Cortex of kidney (tissue), 1 donor: ENCODE measurements at places on chromosomes 1 and 21.

- no peak for DNase-seq
These were observed 924 bp downstream of the TMEM240 start for GRCh38 chr1:1539310-1540089.

- DNase-seq = no peak
These were observed 57.9 kb downstream of the TTC3 start for GRCh38 chr21:37130971-37131370.

DNA sequence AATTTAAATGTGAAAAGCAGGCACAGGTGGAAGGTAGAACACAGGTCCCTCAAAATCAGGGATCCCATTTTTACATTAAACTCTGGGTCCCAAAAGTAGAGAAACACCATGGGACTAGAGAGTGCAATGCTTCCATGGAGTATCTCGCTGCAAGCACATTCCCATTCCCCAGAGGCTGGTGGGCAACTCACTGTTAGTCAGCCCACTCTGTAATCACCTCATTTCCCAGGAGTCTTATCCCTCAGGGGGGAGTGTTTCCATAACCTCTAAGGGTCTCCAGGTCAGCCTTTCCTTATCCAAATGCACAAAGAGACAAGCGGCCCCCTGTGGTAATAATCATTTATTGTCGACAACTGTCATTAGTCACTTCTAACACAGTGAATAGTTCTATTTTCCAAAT is 490.1 kb upstream of the LRRC7 start:
- DNase-seq = no peak

DNA sequence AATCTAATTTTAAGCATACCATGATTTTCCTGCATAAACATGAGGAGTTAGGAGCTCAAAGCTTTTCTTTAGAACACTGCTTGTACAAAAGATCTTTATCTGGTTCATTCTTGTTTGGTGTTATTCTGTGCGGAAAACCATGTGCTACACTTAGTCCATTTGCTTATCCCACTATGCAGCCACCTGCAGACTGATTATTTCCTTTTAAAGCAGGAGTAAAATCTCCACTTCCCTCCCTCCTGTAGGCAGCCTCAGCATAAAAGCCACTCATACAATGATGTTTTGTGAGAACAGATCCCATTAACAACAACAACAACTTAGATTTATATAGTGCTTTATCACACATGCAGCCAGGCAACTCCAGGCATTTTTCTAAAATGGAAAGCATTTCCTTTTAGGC is 355.3 kb upstream of the NEGR1 start:
- no peak for DNase-seq

- no peak for DNase-seq
These were observed 649.7 kb upstream of the NEGR1 start for GRCh38 chr1:72932025-72932424.

- no peak for DNase-seq
These were observed 57.8 kb downstream of the ESRRG start for GRCh38 chr1:216665406-216665805.

GRCh38 chr1:97636941-97637340 is 283.9 kb downstream of the DPYD start:
- DNase-seq = no peak

GRCh38 chr21:42071146-42071737 is at the start of gene UMODL1:
Gene UMODL1 (plus strand): TSS chr21:42071317. CDS start chr21:42071317, 0 bp downstream.
- no peak for DNase-seq

DNA sequence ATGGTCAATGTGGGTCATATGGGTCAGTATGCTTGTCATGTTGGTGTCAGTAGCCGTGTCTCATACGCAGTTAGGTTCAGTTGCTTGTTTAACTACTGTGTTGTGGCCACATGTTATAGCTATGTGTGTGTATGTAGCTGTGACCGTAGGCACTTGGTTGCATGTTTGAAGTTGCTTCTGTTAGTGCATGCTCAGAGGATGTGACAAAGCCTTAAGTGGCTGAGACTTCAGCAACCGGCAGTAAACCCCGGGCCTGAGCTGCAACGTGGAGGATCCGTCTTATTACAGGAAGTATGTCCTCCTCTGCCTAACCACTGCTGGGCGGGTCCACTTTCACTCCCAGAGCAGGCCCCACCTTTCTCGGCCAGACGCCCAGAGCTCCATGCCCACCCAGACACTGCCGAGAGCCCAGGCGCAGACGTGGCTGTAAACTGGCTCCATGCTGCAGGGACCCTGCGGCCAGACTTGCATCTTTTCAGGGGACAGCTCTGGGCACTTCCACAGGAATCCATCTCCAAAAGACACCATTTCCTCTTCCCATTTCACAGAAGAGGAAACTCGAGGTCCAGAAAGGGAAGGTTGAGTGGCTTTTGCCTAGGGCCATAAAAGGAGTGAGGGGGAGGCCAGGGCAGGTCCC is 2.2 kb downstream of the TCEA3 start:
- DNase-seq = no peak

DNA sequence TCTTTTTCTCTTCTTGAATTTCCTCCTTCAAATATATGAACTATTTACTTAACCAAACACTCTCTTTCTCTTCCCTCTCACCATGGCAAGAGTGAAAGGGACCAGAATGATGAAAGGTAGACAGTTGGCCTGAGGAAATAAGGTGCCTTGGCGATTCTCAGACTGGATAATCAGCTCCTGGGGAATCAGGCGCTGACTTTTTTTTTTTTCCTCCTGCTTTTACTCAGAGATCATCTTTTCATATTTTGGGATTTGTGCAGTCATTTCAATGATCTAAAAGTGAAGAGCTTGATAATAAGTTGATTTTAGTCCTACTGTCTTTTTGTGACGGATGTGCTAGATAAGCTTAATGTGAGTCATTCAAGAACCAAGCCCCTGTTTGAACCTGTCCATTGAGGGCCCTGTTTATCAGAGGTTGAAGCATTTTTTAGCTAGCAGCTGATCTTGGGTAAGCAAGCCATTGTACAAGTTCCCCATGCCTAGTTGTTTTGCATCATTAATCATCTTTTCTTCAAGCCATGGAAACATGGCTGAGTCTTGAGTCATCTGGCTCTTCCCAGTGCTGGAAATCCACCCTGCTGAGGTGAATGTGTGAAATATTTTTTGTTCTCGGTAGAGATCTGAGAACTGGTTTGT is 40.8 kb downstream of the ITSN1 start:
- no peak for DNase-seq

DNA sequence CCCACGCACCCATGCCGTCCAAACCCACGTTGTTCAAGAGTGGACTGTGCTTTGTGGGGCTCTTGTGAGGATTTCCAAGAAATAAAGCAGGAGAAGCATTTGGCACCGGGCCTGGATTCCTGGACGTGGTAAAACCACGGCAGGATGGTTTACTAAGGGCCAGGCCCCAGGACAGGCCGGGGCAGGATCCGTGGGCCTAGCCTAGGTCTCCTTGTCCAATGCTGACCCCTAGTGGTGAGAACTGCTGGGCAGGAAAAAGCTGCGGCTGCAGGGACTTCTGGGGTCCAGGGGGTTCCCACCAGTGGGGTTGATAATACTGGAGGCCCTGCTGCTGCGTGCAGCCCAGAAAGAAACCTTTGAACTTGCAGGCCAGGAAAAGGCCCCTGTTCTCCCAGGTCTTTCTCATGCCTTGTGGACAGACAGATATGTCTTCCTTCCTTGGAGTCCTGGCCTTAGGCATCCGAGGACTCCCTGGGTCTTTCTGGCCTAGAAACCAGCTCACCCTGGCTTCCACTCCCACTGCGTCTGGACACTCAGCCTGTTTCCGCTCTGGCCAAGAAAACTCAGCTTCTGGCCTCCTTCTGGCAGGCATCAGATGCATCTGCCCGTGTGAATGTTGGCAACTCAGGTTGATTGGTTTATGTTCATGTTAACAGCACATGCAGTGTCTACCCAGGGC is 106.9 kb upstream of the TMEM51 start:
- DNase-seq = no peak

DNA sequence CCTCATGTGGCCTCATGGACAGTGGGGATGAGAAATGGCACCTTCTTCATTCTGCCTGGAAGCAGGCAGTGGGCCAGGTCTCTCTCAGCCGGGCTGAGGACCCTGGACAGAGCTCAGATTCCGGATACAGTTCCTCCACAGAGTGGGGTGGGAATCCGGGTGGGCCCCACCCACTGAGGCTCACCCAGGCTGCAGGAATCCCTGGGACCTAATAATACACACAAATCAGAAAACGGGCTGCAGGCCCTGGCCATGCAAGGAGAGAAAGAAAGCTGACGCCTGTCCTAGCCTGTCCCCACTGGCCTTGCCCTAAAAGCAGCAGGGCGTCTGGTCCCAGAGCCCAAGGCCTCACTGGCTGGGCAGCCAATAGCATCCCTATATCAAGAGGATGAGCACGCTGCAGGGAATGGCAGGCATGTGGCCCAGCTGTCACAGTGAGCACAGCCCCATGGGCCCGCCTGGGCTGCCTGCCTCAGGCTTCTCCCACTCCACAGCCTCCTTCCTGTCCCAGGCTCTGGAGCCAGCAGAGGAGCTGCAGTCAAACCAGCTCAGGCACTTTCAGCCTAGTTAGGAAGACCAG is 25.3 kb downstream of the ACTA1 start:
- no peak for DNase-seq

DNA sequence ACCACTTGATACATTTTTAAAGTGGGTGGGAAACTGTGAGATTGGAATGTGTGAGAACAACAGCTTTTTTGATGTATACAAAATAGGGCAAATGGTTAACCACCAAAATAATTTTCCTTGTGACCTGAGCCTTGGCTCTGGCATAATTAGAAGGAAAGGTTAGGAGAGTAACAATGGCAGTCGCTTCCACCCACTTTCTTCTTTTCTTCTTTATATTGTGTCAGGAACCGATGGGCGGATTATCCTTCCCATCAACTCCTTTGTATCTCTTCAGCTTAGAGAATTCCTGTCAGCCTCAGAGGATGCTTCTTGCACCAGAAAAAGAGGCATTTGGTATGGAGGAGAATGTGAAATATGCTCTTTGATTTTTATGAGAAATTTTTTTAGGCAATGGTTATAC is 90.6 kb downstream of the SDCCAG8 start:
- DNase-seq = no peak

- no peak for DNase-seq
These were observed 63.3 kb upstream of the ZC3H11B start for GRCh38 chr1:219676012-219676765.

DNA sequence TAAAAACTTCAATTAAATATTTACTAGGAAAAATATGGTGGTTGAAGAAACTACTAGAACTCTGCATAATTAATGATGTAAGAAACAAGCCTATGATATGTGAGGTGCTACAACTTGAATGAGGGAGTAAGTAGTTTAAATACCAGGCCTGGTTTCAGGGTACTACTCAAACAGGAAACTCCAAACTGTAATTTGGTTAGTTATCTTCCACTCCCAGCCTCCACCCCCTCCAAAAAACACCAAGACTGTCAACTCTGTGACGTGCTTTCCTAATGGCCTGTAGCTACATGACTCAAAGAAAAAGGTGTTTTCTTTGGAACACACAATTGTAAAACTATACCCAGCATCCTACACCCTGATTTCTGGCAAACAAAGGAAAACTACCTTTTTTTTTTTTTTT is 55.9 kb upstream of the RCC1 start:
- DNase-seq = no peak

DNA sequence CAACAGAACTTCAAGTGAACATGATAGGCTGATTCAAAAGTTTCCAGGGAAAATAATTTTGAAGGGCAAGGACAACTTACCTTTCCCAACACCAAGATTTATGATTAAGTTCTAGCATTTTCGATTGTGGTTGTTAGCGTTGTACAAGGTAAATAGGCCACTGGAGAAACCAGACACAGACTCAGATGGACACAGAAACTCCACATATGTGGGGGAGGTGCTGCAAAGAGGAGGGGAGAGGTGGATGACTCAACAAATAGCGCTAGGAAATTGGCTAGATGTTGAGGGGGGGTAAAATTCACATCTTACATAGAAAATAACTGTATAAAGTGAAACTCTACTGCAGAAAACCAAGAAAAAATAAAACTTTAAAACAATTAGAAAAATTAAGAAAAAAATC is 564.4 kb downstream of the MATN1 start:
- DNase-seq = no peak

DNA sequence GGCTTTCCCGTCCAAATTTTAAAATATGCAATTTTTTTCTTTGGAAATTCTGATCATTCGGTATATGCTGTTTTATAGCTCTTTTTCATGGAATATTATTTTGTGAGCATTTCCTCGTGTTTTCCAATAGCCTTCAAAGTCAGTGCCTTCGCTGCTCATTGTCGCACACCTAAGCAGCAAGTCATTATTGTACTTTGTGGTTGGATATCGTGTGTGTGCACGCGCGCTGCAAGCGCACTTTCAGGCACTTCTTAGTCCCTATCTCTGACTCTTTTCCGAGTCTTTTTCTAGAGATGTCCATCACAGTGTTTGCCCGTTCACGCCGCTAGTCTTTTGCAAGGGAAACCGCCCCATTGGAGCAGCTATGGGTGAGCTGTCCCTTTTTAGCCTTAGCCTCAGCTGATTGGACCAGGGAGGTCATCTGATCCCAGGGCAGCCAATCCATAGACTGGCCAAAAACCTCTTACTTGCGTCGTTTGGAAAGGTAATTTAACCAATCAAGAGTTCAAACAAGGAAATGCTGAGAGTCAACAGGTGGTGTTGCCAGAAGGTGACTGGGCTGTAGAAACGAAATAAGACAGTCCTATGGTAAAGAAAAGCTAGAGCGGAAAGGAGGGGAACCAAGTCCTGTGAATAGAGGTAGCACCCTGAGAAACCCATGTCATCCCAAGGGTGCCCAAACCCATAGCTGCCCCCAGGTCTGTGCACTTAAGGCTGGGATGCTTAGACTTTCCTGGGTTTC is 710 bp upstream of the HYI start:
- no peak for DNase-seq

GRCh38 chr1:23118957-23119792 is 49.5 kb downstream of the LUZP1 start:
- DNase-seq = no peak

DNA sequence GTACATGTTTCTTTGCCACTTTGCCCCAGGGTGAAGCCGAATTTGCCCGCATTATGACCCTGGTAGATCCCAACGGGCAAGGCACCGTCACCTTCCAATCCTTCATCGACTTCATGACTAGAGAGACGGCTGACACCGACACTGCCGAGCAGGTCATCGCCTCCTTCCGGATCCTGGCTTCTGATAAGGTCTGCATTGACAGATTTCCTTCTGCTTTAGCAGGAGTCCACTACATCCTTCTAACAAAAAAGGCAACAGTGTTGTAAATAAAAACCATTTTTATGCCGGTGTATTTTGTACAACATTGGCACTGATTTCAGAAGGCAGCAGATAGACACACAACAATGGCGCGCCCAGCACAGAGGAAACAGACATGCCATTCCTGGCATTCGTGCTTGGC is 34.1 kb upstream of the MTR start:
- DNase-seq = no peak

DNA sequence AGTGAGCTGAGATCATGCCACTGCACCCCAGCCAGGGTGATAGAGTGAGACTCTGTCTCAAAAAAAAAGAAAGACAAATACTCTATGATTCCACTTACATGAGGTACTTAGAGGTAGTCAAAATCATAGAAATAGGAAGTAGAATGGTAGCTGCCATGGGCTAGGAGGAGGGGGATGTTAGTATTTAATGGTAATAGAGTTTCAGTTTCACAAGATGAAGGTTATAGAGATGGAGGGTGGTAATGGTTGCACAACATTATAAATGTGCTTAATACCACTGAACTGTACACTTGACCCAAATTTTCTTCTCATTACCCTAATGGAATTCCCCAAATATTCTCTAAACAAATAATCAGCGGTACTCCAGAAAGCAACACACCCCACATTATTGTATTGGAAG is 12.8 kb downstream of the EIF2B3 start:
- DNase-seq = no peak

GRCh38 chr21:35217504-35218060 is 168.5 kb upstream of the RUNX1 start:
- DNase-seq = no peak
